ENCODE measurements at places on chromosomes 1 and 21. TPM values are rescaled to one million over a fixed set of nuclear protein-coding genes. Genes with fewer than 3 reads are reported as not detected.

Gene SLAMF8
- not detected for total RNA-seq

Gene ALG14
- 2.0 TPM for total RNA-seq

Gene MTARC2
- 8.5 TPM for total RNA-seq

Gene AHCYL1
- 32.7 TPM for total RNA-seq

Gene ATF3
- 0.87 TPM for total RNA-seq

Gene CELSR2
- 0.79 TPM for total RNA-seq

Gene CFAP126
- total RNA-seq = not detected

Gene LCE1F
- not detected for total RNA-seq
